ENCODE measurements at places on chromosomes 2 and 18. TPM values are rescaled to one million over a fixed set of nuclear protein-coding genes. Genes with fewer than 3 reads are reported as not detected.

GRCh38 chr18:7169601-7170000 lies 52.0 kb upstream of the LAMA1 start:
- DNase-seq, result no peak

DNA sequence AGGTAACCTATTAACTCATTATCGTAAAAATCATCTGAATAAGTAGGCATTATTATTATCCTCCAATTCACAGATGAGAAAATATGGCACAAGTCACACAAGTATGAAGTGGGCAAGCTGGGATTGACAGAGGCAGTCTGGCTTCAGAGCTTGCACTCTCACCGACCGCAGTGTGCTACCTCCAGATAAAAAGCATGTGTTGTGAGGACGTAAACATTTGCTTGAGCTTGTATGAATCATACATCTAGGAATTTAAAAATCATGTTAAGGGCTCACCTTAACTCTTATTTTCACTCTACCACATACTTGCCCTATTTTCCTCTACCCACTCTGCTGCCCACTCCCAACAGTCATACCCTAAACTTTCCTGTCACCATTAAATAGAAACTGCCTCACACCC lies 65.3 kb upstream of the AMMECR1L start:
- DNase-seq, result no peak

DNA sequence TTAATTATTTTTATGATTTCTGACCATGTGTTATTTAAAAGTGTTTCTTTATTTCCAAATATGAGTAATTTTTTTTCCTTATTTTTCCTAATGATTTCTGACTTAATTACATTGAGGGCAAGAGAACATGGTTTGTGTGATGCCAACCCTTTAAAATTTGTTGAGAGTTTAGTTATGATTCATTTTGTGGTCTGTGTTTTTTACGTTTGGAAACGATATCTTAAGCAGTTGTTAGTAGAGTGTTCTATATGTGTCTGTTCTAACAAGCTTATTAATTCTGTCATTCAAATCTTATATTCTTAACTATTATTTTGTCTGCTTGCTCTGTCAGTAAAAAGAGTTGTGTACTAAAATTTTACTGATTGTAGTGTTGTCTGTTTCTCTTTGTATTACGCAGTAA lies 15.0 kb downstream of the NAB1 start:
- DNase-seq, result no peak

- no peak for DNase-seq
Measured at GRCh38 chr2:160141912-160142311, 58.2 kb downstream of the ITGB6 start.

- no peak for DNase-seq
Measured at GRCh38 chr18:7273301-7273921, 42.5 kb downstream of the LRRC30 start.

GRCh38 chr2:188695953-188696352 lies 278.2 kb upstream of the COL3A1 start:
- DNase-seq, result no peak

- no peak for DNase-seq
Measured at GRCh38 chr2:100365434-100365833, 43.1 kb upstream of the LONRF2 start.

DNA sequence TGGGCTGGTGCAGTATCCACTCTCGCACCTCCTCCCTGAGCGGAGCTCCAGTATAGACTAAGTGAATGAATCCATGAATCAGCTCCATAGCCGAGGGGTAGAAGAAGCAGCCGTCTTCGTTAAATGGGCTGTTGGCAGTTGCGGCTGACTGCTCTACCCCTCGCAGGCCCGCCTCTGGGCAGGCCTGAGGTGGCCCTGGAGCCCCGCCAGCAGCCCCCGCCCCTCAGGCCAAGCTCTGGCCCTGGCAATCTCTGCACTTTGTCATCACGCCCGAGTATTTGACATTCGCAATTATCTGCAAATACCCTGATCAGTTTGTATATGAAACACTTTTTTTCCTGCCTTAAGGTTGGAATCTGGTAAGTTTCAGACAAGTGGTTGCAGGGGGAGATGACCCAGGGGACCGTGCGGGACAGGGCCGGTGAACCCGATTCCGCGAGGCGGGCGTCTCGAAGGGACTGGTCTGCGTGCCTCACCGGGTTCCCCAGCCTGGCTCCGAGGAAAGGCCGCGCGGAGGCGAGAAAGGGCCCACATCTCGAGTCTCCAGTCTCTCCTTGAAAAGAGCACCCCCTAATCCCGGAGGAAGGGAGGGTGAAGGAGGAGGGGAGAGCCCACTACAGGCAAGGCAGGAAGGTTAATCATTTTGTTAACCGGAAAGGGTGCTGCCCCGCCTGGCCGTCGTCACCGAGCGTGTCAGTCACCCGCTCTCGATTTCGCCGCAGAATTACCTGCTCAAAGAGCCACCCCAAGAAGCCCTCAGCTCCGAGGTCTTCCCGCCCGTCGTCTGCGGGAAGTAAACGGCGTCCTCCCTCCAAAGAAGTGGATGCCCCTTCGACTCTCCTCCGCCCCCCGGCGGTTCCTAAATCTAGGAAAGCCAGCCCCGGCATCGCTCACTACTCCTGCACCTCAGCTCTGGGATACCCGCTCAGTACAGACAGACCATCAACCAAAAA lies 11.1 kb upstream of the SATB2 start:
- no peak for DNase-seq

- no peak for DNase-seq
Measured at GRCh38 chr18:12968619-12969018, 20.8 kb downstream of the SEH1L start.

GRCh38 chr18:34965108-34965507 lies 76.1 kb upstream of the MAPRE2 start:
- DNase-seq, result no peak

GRCh38 chr2:172336681-172337080 lies 90.7 kb upstream of the ITGA6 start:
- no peak for DNase-seq

DNA sequence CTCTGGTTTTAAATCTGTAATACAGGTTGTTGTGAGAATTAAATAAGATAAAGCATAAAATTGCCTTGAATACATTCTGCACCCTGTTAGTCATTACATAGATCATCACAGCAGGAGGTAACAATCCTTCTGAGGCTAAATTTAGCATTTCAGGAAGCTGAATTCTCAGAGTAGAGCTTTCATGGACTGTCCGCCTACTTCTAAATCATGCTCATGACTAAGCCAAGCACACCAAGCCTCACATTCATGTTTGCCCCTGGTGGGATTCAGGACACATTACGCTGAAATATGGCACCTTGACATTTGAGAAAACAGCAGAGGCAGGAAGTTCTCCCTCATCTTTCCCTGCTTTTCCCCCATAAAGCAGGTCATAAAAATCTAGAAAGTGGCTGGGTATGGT lies 16.6 kb upstream of the PIK3C3 start:
- DNase-seq, result no peak

GRCh38 chr2:207078186-207078798 lies 87.5 kb downstream of the KLF7 start:
- no peak for DNase-seq

DNA sequence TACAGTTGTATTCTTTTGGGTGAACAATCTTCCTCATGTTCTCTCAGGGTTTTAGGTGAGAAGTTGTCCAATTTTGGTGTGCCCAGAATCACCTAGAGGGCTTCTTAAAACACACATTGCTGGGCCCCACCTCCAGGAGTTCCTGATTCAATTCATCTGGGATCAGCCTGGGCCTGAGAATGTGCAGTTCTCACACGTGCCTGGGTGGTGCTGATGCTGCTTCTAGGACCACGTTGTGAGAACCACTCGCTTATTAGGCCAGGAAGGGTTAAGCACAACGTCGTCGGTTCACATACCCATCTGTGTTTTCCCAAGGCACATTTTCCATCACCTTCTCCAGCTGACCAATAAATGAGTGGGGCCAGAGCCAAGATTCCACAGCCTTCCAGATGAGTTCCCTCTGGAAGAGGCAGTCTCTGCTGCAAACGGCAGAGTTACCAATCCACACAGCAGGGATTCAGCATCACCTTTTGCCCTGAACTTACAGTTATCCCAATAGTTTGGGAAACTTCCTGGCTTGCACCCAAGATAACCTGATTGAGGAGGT lies 277.7 kb upstream of the HNRNPA3 start:
- no peak for DNase-seq

DNA sequence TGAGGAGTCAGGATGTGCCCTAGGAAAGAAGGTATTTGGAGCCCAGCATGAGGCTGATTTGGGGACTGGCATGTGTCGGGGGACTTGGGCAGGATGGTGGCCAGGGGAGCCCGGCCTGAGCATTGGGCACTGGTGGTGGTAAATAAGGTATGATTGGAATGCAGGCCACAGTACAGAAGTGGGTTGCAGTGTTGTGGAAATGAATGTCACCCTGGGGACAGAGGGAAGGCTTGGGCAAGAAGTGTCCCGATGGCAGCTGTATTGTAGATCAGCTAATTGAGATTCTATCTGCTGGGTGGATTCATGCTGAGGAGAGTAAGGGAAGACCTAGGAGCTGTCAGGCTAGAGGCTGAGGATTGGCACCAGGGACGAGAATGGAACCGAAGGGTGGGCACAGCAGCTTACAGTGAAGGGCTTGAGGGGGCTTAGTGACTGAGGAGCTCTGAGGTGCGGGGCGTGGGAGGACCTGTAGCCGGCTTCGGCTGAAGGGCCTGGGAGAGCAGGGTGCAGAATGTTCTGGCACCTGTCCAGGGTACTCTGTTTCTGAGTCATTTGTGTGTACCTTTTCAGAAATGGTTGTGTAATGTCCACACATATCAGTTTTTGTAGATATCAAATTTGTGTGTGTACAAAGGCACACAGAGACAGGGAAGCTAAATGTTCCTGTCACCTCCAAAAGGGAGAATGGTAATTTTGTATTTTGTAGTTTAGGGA lies 170.2 kb downstream of the PRKCE start:
- no peak for DNase-seq

- DNase-seq, result no peak
Measured at GRCh38 chr2:100537918-100538317, 24.9 kb upstream of the PDCL3 start.

DNA sequence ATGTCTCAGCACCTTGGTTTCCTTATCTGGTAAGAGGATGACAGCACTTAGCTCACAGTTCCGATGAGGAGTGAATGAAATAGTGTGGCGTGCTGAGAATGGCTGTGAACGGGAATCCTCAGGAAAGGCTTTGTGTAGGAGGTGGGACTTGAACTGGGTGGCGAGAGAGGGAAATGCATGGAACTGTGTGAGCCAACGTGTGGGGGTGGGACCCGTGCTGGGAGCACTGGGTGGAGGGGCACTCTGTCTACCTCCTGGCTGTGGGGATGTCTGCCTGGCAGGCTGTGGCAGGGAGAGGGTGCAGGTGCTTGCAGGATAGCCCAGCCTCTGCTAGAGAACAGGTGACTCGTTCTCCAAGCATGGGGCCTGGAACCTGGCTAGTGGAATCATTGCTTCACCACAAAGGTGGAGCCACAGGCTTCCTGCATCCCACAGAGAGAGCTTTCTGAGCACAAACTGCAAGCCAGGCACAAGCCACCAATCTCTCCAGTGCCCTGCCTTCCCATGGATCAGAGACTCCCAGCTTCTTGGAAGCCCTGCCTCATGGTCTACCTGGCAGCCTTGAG lies 145.2 kb downstream of the CELF4 start:
- no peak for DNase-seq

DNA sequence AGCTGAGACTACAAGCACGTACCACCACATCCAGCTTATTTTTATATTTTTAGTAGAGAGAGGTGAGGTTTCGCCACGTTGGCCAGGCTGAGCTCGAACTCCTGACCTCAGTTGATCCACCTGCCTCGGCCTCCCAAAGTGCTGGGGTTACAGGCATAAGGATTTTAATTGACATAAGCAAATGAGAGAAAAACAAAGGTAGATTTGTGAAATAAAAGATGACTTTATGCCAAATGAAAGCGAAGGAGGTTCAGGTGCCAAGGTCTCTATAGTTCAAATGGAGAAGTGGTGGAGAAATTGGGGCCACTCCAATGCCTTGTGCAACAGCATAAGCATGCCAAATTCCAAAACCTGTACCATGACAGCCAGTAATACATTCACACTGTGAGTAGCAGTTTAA lies 180.6 kb downstream of the MREG start:
- no peak for DNase-seq

GNAL gene
- total RNA-seq, result 0.80 TPM

SCRN3 gene
- total RNA-seq, result 22.1 TPM

SERPINB2 gene
- 4.8 TPM for total RNA-seq

MAP4K4 gene
- total RNA-seq, result 138 TPM

UGT1A4 gene
- total RNA-seq, result not detected

NEUROD1 gene
- not detected for total RNA-seq

BUB1 gene
- total RNA-seq, result 81.1 TPM

SMAD7 gene
- 21.4 TPM for total RNA-seq

SIX3 gene
- not detected for total RNA-seq

ANKRD62 gene
- total RNA-seq, result not detected

PIEZO2 gene
- total RNA-seq, result not detected

AKAIN1 gene
- total RNA-seq, result not detected
